ENCODE measurements at places on chromosomes 7 and 10.

DNA sequence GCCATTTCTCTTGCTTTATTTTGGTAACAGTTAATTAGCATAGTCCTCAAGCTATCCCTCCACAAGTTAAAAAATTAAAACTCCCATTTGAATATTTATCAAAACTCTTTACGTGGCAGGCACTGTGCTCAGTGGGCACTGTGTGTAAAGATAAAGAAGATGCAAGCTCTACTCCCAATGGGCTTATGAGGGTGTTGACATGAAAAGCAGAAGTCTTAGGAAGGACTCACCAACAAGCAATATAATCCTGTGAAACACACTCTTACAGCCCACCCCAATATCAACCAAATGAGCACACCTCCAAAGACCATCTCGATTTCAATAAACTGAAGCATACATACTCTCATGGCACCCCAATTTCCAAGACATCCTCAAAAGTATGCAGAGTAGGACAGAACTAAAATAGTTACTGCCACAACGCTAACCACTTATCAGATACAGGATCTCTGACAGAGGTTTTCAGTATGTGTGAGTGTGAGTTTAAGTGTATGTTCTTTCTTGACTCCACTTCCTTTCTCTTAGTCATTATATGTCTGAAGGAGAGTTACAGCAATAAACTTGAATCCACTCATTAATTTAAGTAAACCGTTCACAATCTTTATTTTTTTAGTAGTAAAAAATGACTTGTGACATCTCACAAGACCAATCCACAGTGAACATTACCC is 120.0 kb downstream of the PDE1C start:
- no peak for DNase-seq

- no peak for DNase-seq
These were observed 7.9 kb upstream of the MYL7 start for GRCh38 chr7:44148961-44149536.

- no peak for DNase-seq
These were observed 1.4 kb downstream of the HSPA12A start for GRCh38 chr10:116740971-116741370.

- no peak for DNase-seq
These were observed 94.2 kb upstream of the PHYHIPL start for GRCh38 chr10:59082249-59082648.

- DNase-seq, result no peak
These were observed 27.5 kb downstream of the AUTS2 start for GRCh38 chr7:69625798-69626197.

DNA sequence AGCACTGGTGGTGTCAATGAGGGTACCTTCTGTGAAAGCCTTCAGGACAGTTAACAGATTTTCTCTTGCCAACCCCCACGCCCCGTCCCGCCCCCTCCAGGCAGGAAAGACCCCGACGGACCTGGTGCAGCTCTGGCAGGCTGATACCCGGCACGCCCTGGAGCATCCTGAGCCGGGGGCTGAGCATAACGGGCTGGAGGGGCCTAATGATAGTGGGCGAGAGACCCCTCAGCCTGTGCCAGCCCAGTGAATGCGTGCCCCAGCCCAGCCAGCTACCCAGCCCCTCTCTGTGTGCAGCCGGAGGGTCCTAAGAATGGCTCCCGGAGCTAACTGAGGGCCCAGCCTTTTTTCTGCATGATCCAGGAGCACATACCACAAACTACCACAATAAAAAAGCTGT is 713 bp upstream of the HOGA1 start:
- DNase-seq, result no peak

- peak; percentile 35 for DNase-seq
These were observed 465.4 kb downstream of the ETV1 start for GRCh38 chr7:13524076-13524475.

DNA sequence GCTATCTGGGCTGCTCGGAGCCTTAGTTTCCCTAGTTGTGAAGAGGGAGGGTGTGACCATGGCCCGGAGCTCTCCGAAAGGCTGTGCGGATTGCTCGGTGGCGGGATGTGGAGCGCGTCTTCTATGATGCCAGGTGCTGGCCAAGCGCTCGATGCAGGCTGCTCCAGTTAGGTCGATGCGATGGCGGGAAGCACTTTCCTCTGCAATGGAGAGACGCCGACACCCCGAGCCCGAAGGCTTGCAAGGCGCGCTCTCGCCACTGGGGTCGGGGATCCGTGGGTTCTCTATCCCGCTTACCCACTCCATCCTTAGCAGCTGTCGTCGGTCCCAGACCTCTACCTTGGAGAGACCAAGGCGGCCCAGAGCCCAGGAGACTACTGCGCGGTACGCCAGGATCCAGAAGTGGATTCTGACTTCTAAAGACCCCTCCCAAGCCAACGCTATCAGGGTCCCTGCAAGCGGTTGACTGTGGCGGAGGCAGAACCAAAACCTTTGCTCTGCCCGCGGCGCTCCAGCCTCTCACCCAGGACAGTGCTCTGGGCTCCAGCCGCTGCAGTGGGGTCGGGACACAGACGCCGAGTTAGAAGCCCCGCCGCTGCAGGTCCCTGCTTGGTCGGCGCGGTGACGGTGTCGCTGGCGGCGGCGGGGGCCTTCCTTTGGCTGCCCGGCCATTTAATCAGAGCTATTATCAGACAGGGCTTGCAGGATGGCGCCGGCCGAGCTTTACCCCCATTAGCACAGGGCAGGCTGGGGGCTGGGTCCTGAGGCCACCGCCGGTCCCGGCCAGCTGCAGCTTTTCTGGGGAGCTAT is 7.8 kb upstream of the TBX20 start:
- DNase-seq, result no peak

DNA sequence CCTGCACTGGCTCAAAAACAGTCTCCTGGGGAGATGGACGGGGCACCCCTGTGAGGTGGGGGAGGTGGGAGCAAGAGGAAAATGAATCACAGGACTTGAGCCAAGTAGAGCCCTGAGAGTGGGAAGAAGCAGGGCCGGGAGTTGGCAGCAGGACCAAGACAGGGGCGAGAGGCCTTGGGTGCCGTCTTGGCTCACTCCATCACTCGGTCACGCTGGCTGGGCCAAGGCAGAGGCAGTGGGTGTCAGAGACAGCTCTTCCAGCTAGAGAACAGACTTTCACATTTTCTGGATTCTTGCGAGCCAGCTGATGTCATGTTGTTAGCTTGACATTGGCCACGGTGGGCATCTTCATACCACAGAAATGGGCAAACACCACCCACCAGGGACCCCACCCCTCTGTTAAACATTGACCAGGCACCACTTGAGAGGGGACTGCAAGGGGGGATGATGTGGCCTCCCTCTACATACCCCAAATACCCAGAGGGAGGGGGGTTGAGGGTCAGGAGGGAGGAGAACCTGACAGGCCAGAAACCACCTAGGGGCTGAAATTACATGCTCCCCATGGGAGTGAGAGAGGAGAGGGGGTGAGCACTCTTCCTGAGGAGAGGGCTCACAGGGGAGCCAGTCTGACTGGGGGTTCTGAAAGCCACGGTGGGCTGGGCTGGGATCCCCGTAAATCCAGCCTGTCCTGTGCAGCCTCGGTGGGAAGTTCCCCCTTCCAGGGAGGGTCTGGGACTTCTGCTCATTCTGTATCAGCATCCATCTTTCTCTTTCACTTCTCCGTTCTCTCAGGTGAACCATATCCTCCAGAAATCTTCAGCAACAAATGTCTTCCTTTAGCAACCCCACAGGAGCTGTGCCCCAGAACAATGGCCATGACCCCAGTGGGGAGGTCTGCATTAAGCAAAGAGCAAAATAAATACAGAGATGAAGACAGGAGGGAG is 19.6 kb downstream of the CAMK2B start:
- DNase-seq, result no peak

DNA sequence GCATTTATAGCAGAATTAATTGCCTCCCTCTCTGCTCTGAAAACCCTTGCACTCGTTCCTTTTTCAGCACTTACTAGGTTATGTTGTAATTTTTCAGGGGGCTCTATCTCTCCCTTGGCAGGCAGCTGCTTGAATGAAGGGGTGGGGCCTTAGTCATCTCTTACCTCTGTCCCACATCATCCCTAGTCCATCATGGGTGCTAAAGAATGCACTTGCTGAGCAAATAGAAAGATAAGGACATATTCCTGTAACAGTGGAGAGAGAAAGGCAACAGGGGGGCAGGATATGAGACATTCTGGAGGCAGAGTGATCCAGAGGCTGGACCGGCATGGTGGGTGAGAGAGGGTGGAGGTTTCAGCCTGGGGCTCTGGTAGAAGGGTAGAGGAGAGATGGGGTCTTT is 60.0 kb downstream of the MINDY4 start:
- no peak for DNase-seq

- DNase-seq, result peak; percentile 42
These were observed 51.2 kb downstream of the ANLN start for GRCh38 chr7:36440880-36441279.

DNA sequence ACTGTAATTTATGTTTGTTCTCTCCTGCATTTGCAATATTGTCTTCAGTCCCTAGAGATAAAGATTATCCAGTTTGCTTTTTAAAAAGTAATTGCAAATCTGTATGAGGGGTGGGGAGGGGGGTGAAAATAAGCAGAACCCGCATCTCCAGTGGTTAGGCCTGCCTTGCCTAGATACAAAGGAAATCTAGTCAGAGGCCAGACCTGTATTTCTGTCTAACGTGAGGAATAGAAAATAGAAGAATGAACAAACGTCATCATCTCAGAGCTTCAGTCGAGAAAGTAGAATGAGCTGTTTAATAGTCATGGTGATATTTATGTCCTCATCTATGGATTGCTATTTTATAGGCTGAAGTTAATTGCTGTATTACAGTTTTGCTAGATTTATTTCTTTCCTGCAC is 284.2 kb downstream of the BICC1 start:
- no peak for DNase-seq

GRCh38 chr7:128148676-128149075 is 92.4 kb upstream of the LEP start:
- no peak for DNase-seq

- DNase-seq, result peak; percentile 30
These were observed 39.5 kb downstream of the RSU1 start for GRCh38 chr10:16777473-16778370.

- no peak for DNase-seq
These were observed 2.3 kb downstream of the KNDC1 start for GRCh38 chr10:133162178-133162909.

- DNase-seq, result peak; percentile 61
These were observed 90.3 kb downstream of the MYL10 start for GRCh38 chr7:101538596-101539459.

DNA sequence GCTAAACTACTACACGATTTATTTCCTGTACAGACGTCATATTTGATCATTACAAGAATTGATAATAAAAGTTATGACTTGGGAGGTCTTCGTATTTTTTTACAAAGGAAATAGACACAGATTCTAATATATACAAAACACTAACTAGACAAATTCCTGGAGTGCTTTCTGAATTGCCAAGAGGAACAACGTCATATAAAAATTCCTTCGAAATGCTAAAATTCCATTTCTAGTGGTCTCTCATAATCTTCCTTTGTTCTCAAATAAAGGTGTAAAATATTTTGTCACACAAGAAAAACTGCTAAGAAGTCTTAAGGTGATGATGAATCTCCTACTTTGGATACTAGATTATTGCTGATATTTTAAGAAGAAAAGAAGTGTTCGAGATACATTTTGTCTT is 85.4 kb downstream of the CDK6 start:
- DNase-seq, result no peak

DNA sequence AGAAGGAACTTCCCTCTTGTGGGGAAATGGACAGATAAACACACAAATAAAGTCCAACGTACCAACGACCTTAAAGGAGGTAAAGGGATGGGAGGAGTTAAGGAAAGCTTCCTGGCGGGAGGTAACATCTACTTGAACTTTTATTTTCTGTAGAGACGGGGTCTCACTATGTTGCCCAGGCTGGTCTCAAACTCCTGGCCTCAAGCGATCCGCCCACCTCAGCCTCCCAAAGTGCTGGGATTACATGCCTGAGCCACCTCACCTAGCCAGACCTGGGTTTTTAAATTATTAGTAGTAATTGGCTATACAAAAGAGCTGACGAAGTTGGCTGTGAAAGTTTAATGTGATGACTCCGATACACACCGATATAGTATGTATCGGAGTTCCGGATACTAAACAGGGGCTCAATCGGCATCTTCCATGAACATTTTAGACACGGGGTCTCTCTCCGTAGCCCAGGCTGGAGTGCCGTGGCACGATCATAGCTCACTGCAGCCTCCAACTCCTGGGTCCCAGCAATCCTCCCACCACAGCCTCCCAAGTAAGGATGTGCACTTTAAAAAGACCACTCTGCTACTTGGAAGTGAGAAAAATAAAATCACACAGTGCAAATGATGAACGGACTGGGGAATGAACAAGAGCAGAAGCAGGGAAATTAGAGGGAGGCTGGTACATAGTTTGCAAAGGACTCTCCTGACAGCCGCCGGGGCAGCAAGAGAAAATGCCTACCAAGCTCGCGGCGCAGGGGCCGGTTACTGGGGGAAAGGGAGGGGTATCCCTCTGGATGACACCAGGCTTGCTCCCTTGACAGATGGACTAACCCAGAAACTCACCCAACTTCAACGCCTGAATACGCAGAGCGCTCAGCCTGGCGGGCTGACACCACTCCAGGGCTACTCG is 1.0 kb downstream of the BCL7B start:
- DNase-seq, result no peak

DNA sequence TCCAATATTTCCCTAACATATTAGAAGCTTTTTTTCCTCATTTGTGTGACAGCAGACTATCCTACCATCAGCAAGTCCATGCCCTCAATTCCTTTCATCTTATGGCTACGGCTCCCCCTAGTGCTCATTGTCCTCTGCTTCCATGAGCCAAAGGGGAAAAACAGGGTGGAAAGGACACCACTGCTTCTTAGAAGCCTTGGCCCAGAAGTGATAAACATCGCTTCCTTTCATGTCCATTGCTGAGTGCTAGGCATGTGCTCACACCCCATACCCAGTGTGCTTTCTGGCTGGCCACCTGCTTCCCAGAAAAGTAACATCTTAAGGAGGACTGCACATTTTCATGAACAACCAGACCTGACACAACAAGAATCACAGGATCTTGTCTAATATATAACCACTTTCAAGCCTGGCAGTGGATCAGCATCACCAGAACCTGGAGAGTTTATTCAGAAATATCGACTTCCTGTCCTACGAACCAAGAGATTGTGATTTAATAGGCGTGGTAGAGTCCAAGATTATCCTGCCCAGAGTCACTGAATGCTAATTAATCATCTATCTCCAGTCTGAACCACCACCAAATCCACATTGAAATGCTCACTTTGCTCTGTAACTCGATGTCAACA is 650.5 kb upstream of the SORCS1 start:
- DNase-seq, result peak; percentile 40
